ENCODE measurements at places on chromosomes 16 and 17.

GRCh38 chr17:63699638-63700527 is at the start of gene LIMD2:
Gene LIMD2, minus strand, starts transcription at chr17:63700125. Its CDS starts 827 bp downstream, at chr17:63699298.
- H3K36me3 ChIP-seq, result no peaks in the 10 kb centered on the region
- no peaks in the 10 kb centered on the region for H3K27me3 ChIP-seq
- no peak within 1 kb of the TSS for H3K4me3 ChIP-seq
- no peak within 1 kb of the TSS for H3K27ac ChIP-seq

- H3K36me3 ChIP-seq, result no peaks in the 10 kb centered on the region
- no peak overlapping the region for H3K4me3 ChIP-seq
- H3K27me3 ChIP-seq, result no peaks in the 10 kb centered on the region
- H3K27ac ChIP-seq, result no peak overlapping the region
- peaks cover 18% of the 10 kb centered on the region for H3K4me1 ChIP-seq
These were observed 1.2 kb downstream of the CBX2 start for GRCh38 chr17:79779084-79779529.

DNA sequence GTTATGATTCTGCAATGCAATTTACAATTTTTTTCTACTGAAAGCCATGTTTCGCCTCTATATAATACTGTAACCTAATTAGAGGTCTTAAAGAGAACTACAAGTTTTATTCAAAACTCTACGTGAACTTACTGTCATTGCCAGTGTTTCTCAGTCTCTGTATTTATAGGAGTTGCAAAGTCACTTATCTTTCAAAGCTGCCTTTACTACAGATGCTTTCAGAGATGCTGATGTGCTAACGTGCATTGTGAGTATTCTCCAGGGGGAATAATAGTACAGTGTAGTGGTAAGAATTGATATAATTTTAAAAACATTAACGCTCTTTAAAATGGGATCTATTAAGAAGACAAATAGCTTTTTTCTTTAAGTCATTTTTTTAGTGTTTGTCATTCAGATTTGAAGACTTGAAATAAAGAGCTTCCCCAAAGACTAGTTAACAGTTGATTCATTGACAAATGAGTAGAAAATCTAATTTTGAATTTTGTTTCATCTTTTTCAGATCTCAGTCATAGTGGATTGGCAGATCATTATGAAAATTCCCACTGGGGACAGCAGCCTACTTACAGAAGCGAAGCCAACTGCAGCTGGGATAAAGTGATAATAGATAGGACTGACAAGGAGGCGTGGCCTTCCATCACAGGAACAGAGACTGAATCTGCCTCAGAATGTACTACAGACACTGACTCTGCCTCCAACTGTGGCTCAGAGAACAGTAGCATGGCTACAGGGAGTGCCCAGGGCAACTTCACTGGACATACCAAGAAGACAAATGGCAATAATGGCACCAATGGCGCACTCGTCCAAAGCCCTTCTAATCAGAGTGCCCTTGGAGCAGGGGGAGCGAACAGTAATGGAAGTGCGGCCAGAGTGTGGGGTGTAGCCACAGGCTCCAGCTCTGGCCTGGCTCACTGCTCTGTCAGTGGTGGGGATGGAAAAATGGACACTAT is 79.9 kb downstream of the TMC6 start:
- no peak overlapping the region for H3K27ac ChIP-seq
- H3K4me1 ChIP-seq, result no peaks in the 10 kb centered on the region
- no peak overlapping the region for H3K4me3 ChIP-seq
- H3K36me3 ChIP-seq, result peaks cover 17% of the 10 kb centered on the region
- H3K27me3 ChIP-seq, result no peaks in the 10 kb centered on the region

DNA sequence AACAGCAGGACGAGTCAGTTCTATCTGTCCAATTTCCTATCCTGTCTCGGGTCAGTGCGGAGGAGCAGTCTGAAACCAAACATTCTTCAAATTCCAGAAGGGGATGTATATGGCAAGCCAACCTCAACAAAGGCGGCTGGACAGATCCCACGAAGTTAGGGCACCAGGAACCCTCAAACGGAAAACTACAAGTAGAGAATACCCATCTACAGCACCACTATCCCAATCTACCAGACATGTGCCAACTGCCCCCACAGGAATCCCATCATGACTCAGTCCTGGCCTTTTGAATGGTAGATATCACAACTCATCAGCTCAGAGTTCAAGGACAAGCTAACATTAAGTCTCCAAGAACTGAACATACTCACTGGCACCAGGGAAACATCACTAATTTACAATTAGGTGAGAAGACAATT is 2.3 kb downstream of the NAT9 start:
- no peak overlapping the region for H3K27ac ChIP-seq
- peaks cover 19% of the 10 kb centered on the region for H3K36me3 ChIP-seq
- H3K4me3 ChIP-seq, result no peak overlapping the region
- H3K27me3 ChIP-seq, result no peaks in the 10 kb centered on the region

DNA sequence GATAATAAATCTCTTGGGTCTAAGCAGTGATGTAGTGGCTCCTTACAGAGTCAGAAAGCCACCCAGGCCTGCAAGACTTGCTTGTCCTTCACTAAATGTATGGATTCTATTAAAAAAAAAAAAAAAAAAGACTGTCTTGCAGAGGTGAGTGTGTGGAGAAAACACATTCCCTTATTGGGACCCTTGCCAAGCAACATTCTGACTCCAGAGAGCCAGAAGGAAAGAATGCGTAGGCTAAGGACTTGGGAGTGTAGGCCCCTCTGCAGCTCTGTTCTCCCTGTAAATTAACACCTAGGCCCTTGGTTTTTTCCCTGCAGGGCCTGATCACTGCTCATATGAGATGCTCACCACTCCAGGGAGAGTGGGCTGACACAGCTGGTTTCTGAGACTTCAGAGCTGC is 17.8 kb downstream of the SCPEP1 start:
- no peaks in the 10 kb centered on the region for H3K27me3 ChIP-seq
- no peak overlapping the region for H3K27ac ChIP-seq
- DNase-seq, result no peak
- peaks cover 48% of the 10 kb centered on the region for H3K36me3 ChIP-seq
- no peak overlapping the region for H3K4me3 ChIP-seq

- H3K27me3 ChIP-seq, result no peaks in the 10 kb centered on the region
- H3K4me3 ChIP-seq, result no peak overlapping the region
- H3K27ac ChIP-seq, result no peak overlapping the region
- DNase-seq, result peak; percentile 53
These were observed 19.1 kb downstream of the OSBPL7 start for GRCh38 chr17:47802341-47803022.

Measured in thyroid gland (tissue), 4 donors.